Mucosa of gallbladder (tissue), 1 donor: ENCODE measurements at places on chromosomes 7 and 10. TPM values are rescaled to one million over a fixed set of nuclear protein-coding genes. Genes with fewer than 3 reads are reported as not detected.

TMEM213 gene
- total RNA-seq, result 0.12 TPM

CPED1 gene
- total RNA-seq, result 58.6 TPM

TMEM254 gene
- total RNA-seq, result 37.7 TPM

SAP25 gene
- 13.3 TPM for total RNA-seq

DNA2 gene
- total RNA-seq, result 4.6 TPM

RPA3 gene
- total RNA-seq, result 18.3 TPM

CAMK2B gene
- total RNA-seq, result 0.23 TPM

IDI2 gene
- total RNA-seq, result not detected

TRIL gene
- 1.4 TPM for total RNA-seq

CNNM2 gene
- 33.0 TPM for total RNA-seq
